Fibroblast of skin of right quadriceps (primary cell): ENCODE measurements at places on chromosomes 5 and 9.
A peak's percentile ranks its signal among the peaks of the same experiment; 100 is the strongest.

GRCh38 chr9:118618849-118619248 lies 750.4 kb downstream of the BRINP1 start:
- no peak for DNase-seq

DNA sequence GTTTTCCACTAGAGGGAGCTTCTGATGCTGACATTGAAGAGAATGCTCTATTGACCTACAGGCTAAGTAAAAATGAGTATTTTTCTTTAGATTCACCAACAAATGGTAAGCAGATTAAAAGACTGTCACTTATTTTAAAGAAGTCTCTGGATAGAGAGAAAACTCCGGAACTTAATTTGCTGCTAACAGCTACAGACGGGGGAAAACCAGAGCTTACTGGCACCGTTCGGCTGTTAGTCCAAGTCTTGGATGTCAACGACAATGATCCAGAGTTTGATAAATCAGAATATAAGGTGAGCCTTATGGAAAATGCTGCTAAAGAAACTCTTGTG lies 764 bp downstream of the PCDHA11 start:
- DNase-seq: no peak

GRCh38 chr9:94030318-94031179 lies 53.7 kb upstream of the PTPDC1 start:
- peak; percentile 84 for DNase-seq

- DNase-seq: no peak
Measured at GRCh38 chr5:116897291-116897690, 322.7 kb upstream of the SEMA6A start.

GRCh38 chr5:110757118-110757729 lies 18.4 kb downstream of the SLC25A46 start:
- DNase-seq: peak; percentile 48

- DNase-seq: no peak
Measured at GRCh38 chr9:72313507-72313906, 51.5 kb downstream of the ZFAND5 start.

DNA sequence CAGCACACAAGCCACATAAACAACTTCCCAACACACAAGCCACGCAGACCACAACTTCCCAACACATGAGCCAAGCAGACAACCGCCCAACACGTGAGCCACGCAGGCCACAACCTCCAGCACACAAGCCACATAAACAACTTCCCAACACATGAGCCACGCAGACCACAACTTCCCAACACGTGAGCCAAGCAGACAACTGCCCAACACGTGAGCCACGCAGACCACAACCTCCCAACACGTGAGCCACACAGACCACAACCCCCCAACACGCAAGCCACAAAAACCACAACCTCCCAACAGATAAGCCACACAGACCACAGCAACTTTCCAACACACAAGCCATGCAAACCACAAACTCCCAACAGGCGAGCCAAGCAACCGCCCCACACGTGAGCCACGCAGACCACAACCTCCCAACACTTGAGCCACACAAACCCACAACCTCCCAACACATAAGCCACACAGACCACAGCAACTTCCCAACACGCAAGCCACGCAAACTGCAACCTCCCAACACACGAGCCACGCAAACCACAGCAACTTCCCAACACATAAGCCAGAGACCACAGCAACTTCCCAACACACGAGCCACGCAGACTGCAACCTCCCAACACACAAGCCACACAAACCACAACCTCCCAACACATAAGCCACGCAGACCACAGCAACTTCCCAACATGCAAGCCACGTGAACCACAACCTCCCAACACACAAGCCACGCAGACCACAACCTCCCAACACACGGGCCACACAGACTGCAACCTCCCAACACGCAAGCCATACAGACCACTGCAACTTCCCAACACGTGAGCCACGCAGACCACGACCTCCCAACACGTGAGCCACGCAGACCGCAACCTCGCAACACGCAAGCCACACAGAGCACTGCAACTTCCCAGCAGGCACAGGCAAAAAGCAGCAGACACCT lies 10.1 kb downstream of the BRD9 start:
- no peak for DNase-seq

DNA sequence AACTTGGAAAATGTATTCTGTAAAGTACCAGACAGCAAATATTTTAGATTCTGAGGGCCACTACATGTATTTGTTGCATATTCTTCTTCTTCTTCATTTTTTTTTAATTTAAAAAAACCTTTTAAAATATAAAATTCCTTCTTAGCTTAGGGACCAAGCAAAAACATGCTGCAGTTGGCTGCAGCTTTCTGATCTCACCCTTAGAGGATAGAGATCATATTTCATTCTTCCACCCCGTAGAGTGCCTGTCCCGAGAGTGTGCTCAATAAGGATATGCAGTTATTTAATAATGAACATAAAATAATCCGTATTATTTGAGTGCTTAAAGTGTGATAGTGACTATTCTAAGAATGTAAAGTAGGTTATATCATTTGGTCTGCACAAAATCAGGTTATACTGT lies 204.2 kb upstream of the CD180 start:
- no peak for DNase-seq

DNA sequence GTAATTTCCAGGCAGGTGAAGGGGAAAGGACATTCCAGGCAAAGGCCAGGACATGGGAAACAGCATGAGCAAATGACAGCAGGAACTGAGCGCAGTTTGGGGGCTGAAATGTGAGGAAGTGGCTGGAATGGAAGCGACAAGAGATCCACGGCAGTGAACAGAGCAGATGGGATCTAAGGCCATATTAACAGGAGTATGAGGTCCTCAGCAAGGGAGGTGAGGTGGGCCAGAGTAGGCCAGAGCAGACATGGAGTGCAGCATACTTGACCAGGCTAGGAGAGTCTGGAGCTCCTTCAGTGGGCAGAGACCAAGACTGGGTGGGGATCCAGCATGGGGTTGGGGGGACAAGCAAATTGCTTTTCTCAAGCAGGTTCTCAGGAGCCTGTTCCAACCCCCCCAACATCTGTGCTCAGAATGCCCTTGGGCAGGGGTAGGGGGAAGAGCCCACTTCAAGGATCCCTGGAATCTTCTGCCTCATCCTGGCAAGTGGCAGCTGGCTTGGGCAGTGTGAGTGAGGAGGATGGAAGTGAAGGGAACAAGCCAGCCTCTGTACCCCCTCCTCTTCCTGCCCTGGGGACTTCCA lies 34.5 kb downstream of the DAB2IP start:
- DNase-seq: no peak

- no peak for DNase-seq
Measured at GRCh38 chr9:68741704-68742332, 36.8 kb downstream of the PIP5K1B start.

- no peak for DNase-seq
Measured at GRCh38 chr5:139820130-139820529, 24.5 kb downstream of the PSD2 start.

- no peak for DNase-seq
Measured at GRCh38 chr5:160635663-160636062, 214.0 kb downstream of the PTTG1 start.

DNA sequence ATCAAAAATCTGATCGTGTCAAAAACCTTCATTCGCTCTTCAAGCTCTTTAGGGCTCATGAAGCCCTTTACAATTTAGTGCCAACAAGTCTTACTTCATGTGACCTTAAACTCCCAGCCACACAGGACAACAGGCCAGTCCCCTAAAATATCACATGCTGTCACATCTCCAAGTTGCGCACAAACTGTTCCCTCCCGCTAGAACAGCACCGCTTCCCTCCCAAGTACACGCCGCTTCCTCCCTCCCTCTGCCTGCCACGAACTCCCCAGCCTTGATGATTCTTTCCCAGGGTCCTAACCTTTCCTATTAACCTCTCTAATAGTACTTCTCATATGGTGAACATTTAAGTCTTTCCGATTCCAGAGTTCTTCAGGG lies 91.2 kb downstream of the TLE1 start:
- DNase-seq: no peak

DNA sequence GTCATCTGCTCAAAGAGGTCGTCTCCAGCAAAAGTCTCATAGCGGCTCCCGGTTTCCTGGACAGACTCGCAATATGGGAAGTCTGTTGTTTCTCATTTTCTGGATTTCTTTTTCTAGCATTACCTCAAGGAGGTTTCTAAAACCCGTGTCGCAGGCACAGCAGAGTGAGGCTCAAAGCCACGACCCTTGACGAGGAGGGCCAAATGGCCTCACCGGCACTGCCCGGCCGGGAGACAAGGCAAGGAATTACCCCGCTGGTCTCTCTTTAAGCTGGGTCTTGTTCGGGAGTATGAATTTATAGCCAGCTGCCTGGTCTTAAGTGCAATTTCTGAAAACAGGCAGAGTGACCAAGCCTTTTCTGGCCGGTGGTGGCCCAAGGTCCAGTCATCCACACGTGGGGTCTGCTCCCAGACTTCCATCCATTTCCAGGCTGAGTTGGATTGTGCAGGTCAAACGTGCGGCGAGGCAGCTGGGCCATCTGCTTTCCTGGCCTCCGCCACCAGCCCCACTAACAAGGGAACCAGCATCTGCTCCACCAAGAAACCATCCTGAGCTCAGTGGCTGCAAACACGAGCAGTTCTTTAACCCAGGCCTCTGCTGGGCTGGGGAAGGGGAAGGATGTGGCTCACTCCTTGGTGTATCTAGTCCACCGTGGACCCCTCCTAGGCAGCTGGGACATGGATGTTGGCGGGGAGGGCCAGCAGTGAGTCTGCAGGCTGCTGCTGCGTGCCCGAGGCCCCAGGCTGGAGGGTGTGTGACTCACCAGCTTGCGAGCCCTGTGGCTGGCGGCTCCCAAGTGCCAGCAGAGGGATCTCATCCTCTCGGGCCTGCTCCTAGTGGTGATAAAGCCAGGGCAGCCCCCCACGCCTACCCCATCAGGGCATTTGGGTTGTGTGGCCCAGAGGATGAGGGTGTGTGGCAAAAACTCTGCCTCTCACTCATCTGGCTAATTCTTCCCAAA lies 55.6 kb upstream of the COL5A1 start:
- DNase-seq: peak; percentile 77

- no peak for DNase-seq
Measured at GRCh38 chr5:169971780-169972179, 8.5 kb downstream of the INSYN2B start.

GRCh38 chr9:34869390-34869789 lies 88.7 kb upstream of the PHF24 start:
- DNase-seq: no peak

GRCh38 chr9:32706725-32707100 lies 71.2 kb upstream of the TAF1L start:
- DNase-seq: no peak

GRCh38 chr5:54517174-54517511 lies 416 bp upstream of the SNX18 start:
- DNase-seq: no peak

DNA sequence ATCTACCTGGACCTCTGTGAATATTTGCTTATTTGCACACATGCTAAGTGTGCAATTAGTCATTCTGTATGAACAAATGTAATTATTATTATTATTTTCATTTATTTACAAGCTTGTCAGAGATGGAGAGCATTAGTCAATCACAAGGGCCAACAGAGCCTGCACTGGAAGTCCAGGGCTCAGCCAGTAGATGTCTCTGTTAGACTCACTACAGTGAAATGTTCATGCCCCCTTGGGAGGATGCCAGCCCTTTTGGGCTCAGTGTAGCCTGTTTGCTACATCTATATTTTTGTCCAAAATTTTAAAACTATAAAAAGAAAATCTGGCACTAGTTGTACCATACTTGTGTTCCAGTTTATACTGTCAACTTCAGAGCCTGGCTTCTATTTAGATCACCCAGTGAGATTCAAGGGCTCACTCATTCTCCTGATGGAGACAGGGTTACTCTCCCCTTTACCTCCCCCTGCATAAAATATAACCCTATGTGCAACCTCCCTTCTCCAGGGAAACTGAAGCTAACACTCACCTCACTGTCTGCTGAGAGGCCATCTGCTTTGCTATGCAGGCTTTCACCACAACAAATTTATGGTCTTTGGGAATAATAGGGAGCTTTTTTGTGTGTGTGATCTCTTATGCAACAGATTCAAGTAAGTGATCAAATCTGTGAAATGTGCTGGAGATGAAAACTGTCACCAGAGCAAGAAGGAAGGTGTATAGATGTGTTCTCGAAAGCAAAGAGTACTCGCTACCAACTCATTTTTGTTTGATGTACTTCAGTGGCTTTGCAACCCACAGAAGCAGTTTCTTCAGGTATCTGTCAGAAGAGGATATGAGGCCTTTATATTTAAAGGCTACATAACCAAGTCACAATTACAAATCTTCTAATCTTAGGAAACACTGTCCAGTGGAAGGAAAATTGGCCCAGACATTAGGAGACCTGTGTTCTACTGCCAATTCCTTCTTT lies 99.9 kb upstream of the TLE4 start:
- DNase-seq: peak; percentile 43

- DNase-seq: no peak
Measured at GRCh38 chr5:172114875-172115422, 73.1 kb downstream of the STK10 start.

DNA sequence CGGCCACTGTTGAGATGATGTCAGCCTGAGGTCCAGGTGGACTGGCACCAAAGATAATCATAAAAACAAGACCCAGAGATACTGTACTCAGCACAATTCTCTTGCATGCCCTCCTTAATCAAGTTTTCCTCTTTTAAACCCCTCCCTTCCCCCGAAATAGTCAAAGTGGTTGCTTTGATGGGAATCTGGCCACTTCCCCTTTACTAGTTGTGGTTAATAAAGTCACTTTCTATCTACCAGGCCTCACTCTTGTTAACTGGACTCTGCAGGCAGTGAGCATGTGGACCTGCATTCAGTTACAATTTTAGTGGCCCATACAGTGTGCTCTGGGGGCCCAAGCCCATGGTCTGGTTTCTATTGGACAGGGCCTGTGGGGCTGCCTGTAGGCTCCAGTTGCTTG lies 17.5 kb downstream of the FBP2 start:
- no peak for DNase-seq

DNA sequence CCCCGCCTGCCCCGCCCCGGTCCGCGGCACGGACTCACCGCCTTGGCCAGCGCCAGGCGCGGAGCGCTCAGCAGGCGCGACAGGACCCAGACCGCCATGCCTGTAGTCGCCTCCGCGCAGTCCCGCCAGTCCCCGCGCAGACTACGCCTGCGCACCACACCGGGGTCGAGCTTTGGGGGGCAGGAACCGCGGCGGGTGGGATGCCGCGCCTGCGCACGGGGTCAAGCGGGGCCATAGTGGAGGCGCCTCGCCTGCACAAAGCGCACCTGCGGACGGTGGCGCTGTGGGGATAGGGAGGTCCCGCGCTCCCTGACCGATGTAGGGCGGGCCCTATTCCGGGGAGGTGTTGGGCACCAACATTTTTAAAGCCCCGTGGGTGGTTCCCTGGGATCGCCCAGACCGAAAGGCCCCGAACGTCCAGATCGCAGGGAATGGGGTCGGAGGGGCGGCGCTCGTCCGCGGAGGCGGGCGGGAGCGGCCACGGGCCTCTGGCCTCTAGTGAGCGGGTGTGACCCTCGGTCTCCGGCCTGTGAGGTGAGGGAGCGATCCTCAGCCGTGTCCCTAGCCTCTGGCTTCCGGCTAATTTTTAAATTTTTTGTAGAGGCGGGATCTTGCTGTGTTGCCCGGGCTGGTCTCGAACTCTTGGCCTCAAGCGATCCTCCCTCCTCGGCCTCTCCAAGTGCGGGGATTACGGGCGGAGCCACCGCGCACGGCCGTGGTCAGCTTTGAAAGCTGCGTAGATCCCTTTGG lies 70.8 kb upstream of the LPCAT1 start:
- peak; percentile 64 for DNase-seq
